GM12878 (cell line): ENCODE measurements at places on chromosomes 4 and X. TPM values are rescaled to one million over a fixed set of nuclear protein-coding genes. Genes with fewer than 3 reads are reported as not detected.

PRKG2 gene
- polyA plus RNA-seq, result not detected in 2 replicates

ZCCHC12 gene
- not detected in 2 replicates for polyA plus RNA-seq

RS1 gene
- not detected in 2 replicates for polyA plus RNA-seq

MUC7 gene
- not detected in 2 replicates for polyA plus RNA-seq

ZFP92 gene
- not detected in 2 replicates for polyA plus RNA-seq

GPR82 gene
- 0.27 and 0.42 TPM in 2 replicates for polyA plus RNA-seq

COX7B2 gene
- polyA plus RNA-seq, result not detected in 2 replicates

CHRDL1 gene
- 0.11 and 0.23 TPM in 2 replicates for polyA plus RNA-seq

NCAPG gene
- polyA plus RNA-seq, result 80.6 and 83.0 TPM in 2 replicates

SLC4A4 gene
- polyA plus RNA-seq, result 0.23 TPM in 1 of 2 replicates, not detected in the other

CLDN22 gene
- not detected in 2 replicates for polyA plus RNA-seq

TMEM47 gene
- polyA plus RNA-seq, result 0.05 and 0.09 TPM in 2 replicates

SCML2 gene
- polyA plus RNA-seq, result 3.9 and 4.4 TPM in 2 replicates
